ENCODE measurements at places on chromosomes 4 and X.

- DNase-seq: no peak
Measured at GRCh38 chrX:6067600-6067999, 161.1 kb downstream of the NLGN4X start.

- no peak for DNase-seq
Measured at GRCh38 chr4:36310216-36310615, 28.8 kb downstream of the DTHD1 start.

GRCh38 chr4:28313729-28314713 lies 1453.4 kb downstream of the STIM2 start:
- no peak for DNase-seq

DNA sequence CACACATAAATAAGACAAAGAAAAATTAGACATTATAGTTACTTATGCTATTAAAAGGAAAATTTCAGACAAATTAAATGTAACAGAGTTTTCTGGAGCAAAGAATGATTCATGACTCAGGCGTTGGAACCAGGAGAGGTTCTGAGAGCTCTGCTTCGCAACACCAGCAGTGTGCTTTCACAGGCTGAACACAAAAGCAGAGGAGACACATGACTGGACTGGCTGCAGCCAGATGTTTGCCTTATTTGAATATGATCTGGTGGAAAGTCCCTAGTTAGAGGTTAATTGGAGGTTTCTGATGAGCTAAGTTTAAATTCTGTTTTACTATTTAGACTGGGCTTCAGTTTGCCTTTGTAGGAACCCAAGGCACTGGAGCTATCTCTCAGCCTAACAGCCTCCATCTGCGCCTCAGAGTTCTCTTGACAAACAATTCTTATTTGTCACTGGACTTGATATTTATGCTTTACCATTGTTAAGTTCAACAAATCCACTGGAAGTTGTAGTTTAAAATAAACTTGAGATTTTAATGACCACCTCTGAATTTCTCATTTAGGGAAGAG lies 16.2 kb downstream of the BOD1L1 start:
- no peak for DNase-seq

- DNase-seq: no peak
Measured at GRCh38 chr4:89316931-89317366, 9.3 kb upstream of the GPRIN3 start.

DNA sequence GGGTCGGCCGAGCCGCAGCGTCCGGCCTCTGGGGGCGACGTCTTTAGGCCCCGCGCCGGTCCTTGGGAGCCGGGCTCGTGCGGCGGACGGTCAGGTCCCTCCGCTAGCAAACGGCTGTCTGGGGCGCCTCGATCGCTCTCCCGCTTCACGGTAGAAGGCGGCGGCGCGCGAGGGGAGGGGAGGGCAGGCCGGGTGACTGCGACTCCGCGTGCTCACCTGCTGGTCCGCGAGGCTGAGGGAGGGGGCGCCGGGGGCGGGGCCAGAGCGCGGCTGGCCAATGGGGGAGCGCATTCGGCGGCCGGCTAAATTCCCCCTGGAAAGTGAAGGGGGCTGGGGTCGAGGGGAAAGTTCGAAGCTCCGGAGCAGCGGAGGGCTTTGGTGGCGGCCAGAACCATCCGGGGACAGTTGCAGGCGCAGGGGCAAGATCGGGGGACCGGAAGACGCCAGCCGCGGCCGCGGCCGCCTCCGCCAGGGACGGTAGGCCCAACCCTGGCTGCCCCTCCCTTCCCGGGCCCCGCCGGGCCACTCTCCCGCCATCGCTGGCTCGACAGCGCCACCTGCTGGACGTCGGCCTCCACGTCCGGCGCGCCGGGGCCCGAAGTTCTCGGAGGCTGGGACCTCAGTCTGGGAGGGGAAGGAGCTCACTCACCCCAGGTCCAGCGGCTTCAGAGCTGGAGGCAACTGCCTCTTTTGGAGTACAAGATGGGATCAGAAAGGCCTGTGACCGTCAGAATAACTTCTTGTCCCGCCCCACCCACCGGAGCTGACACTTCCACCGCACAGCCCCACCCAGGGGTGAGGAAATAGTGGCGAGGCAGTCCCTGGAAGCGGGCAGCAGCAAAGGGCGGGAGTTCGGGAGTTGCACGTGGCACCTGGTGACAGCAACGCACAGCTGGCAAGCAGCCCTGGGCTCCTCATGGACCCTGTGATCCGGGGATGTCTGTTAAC lies 49.9 kb downstream of the ELF4 start:
- DNase-seq: peak; percentile 93

- no peak for DNase-seq
Measured at GRCh38 chr4:53234669-53235068, 131.2 kb downstream of the SCFD2 start.

DNA sequence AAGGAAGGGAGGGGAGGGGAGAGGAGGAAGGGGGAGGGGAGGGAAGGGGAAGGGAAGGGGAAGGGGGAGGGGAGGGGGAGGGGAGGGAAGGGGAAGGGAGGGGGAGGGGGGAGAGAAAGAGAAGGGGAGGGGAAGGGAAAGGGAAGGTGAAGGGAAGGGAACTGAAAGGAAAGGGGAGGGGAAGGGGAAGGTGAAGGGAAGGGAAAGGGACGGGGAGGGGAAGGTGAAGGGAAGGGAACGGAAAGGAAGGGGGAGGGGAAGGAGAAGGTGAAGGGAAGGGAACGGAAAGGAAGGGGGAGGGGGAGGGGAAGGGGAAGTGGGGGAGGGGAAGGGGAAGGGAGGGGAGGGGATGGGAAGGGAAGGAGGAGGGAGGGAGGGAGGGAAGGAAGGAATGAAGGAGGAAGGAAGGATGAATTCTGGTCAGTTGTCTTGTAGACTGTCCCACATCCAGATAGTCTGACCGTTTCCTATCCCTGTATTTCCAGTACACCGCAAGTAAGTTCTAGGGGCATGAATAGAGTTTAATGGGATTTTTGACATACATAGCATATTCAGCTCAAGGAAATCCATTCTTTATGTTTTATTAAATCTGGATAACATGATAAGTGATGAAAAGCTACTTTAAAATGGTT lies 20.4 kb downstream of the HERC5 start:
- no peak for DNase-seq

- no peak for DNase-seq
Measured at GRCh38 chr4:73450398-73451004, 14.5 kb downstream of the AFP start.

- no peak for DNase-seq
Measured at GRCh38 chr4:110616238-110617074, 6.4 kb downstream of the PITX2 start.

DNA sequence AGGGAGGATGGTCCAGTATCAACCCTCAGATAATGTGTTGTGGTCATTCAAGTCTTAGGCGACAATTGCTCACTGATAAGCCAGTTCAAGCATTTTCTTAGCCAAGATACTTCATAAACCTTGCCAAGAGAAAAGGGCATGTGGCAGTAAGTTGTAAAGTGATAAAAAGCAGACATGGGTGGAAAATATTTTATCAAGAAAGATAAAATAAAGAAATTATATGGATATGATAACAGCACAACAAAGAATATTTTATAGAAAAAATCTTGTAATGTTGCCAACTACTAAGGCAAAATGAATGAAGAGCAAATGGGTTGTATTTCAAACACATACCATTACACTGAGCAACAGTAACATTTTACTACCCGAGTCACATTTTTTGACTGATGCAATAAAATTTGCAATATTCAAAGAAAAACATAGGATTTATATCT lies 217.4 kb upstream of the PITX2 start:
- DNase-seq: no peak

DNA sequence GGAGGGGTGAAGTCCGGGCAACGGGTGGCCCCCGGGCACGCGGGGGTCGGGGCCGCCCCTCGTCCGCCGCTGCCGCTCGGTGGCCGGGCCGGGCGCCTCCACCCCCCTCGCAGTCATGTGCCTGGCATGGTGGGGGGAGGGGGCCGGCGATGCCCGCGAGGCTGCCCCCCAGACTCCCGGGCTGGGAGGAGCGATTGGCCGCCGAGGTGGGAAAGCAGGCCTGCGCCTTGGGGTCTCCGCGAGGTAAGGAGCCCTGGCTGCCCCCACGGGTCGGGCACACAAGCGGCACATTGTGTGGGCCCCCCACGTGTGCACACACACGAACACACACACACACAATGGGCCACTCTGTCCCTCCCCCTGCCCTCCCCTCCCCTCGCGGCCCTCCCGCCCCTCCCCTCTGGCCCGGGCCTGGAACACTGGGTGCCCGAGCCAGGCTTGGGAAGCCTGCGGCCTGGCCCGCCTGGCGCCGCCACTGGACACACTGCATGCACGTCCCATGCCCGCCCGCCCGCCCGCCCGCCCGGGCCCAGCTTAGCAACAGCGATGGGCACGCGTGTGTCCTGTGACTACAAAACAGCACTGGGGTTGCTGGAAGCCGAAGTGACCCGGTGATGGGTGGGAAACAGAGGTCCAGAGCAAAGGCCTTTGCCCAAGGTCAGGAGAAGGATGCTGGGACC lies 1.3 kb downstream of the SLC6A8 start:
- no peak for DNase-seq

DNA sequence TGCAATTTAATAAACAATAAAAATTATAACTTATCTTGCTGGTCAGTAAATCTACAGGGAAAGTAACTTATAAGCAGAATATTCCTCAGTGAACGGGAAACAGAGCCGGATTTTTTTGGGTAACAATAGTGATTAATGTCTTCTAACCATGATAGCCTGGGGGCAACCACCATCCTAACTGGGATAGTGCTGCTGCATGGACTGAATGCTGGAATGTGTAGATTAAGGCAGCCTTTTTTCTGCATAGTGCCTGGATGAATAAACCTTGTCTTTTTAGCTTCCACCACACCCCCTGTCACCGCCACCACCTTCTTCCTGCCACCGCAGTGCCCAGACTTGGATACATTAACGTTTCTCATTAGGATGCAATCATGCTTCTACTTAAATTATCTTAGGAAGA lies 83.6 kb upstream of the LNX1 start:
- DNase-seq: no peak

DNA sequence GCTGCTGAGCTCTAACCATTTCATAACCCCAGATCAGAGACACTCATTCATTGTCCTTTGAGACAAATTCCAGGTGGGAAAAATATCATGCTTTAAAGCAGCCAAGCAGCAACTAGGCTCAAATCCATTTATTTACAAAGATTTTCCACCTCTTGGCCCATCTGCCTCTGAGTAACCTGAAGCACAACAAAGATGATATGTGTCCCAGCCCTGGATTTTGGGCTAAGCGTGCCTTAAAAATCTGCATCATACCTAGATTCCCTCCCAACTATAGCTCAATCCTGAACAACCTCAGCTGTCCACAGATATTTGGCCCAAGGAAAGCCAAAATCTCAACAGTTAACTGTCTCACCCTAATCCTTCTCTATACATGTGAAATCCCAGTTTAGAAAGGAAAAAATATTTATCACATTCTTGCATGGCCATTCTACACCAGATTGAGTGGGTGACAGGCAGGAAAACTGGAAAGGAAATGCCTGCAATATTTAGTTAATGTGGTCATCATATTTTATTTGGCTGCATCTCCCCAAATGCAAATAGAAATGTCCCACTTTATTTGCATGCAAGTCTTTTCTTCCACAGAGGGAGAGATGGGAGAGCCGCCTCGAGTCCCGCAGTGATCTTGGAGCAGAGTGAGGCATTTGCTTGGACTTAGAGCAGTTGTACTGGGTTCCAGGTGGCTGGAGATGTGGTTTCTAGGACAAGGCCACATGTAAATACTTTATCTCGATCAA lies 146.4 kb upstream of the EOLA2 start:
- no peak for DNase-seq

GRCh38 chrX:31280580-31280979 lies 208.7 kb upstream of the FTHL17 start:
- DNase-seq: no peak

- DNase-seq: no peak
Measured at GRCh38 chr4:137722910-137723309, 190.6 kb upstream of the PCDH18 start.

- DNase-seq: no peak
Measured at GRCh38 chr4:8072235-8072968, 86.2 kb downstream of the ABLIM2 start.

GRCh38 chrX:150365051-150365989 lies 2.2 kb downstream of the MAMLD1 start:
- peak; percentile 61 for DNase-seq

GRCh38 chrX:71225009-71225408 lies 2.0 kb downstream of the GJB1 start:
- DNase-seq: no peak

GRCh38 chr4:86975927-86976326 lies 41.1 kb downstream of the AFF1 start:
- DNase-seq: no peak

DNA sequence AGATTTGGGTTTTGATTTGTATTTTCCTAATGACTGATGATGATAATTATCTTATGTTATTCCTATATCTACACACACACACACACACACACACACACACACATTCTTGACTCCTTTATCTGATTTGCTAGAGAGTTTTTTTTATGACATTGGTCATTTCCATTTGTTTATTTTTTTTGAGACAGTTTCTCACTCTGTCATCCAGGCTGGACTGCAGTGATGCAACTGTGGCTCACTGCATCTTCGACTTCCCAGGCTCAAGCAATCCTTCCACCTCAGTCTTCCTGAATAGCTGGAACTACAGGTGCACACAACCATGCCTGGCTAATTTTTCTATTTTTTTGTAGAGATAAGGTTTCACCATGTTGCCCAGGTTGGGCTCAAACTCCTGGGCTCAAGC lies 6.7 kb downstream of the ZNF81 start:
- no peak for DNase-seq

DNA sequence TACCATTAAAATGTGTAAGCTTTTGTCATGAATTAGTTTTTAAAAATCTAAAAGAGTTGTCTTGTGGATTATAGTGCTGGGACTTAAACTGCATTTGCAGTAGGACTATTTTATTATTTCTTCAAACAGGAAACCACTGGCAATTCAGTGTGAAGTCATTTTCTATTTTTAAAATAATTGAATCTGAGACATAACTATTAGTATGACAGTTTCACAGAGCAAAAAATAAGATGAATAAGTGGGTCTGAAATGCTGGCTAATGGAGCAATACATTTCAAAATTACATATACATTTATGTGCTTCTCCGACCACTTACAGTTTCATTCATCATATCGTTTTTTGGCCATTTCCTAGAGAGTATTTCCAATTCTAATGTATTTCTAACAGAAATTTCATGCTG lies 75.3 kb upstream of the RAPGEF2 start:
- no peak for DNase-seq

GRCh38 chr4:128163177-128164117 lies 102.3 kb downstream of the LARP1B start:
- DNase-seq: no peak

GRCh38 chrX:16213961-16214360 lies 46.7 kb downstream of the MAGEB17 start:
- no peak for DNase-seq

DNA sequence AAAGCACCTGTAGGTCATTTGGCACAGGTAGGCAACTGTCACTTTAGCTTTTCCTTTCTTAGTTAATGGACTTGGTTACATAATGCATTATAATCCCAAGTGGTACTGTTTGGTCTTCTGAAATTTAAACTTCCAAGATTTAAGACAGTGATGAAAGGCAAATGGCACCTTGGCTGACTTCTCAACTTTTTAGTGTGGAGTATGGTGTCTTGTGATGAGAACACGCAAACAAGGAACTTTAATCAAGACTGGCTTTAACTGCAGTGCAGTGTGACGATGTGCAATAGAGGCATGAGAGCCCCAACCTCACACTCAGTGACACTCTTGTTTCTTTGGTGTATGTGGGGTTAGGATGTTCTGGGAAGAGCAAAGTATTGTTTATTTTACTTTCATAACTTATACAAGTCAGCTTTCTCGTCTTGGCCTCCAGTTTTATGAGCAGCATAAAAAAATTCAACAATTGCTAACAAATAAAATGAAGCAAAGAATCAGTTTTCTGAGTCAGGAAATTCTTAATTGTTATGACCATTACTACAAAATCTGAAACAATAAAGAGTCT lies 171.9 kb downstream of the MAD2L1 start:
- DNase-seq: no peak
